ENCODE measurements at places on chromosomes 7 and 10. TPM values are rescaled to one million over a fixed set of nuclear protein-coding genes. Genes with fewer than 3 reads are reported as not detected.

PDCD4 gene
- 26.8 TPM for total RNA-seq

ITPRID1 gene
- total RNA-seq, result 0.13 TPM

GRCh38 chr10:119543814-119544642, 1.5 kb upstream of the RGS10 start:
- no peak overlapping the region for H3K27ac ChIP-seq
- peaks cover 14% of the 10 kb centered on the region for H3K4me1 ChIP-seq
- no peaks in the 10 kb centered on the region for H3K36me3 ChIP-seq
- H3K27me3 ChIP-seq, result peaks cover 44% of the 10 kb centered on the region
- DNase-seq, result no peak
- H3K4me3 ChIP-seq, result peak overlapping the region; percentile 53

DNA sequence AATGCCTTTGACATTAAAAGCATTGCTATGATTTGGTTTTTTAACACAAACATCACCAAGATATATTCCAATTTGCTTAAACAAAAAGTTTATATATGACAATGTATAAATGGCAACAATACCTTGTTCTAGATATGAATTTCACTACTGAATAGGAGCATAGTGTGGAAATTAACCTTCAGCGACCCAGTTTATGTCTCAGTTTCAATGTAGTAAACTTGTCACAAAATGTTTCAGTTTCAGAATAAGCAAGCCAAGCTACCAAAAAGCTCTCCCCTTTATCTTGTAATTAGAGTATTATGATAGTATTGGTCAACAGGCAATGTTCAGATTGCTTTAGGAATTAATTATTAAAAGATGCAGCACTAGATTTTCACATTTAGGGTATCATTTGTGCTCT, 99.6 kb upstream of the PCDH15 start:
- H3K4me3 ChIP-seq, result no peak overlapping the region
- no peaks in the 10 kb centered on the region for H3K27me3 ChIP-seq
- no peak overlapping the region for H3K27ac ChIP-seq
- no peak for DNase-seq

Data from H1 (cell line).